ENCODE measurements at places on chromosomes 2 and 18.

GRCh38 chr2:145617906-145618305 is 1098.0 kb upstream of the ZEB2 start:
- H3K27ac ChIP-seq: no peak overlapping the region
- DNase-seq: no peak
- no peaks in the 10 kb centered on the region for H3K4me1 ChIP-seq
- H3K4me3 ChIP-seq: no peak overlapping the region

- H3K36me3 ChIP-seq: no peaks in the 10 kb centered on the region
- no peak overlapping the region for H3K27ac ChIP-seq
- no peak overlapping the region for H3K4me3 ChIP-seq
- H3K27me3 ChIP-seq: no peaks in the 10 kb centered on the region
- no peaks in the 10 kb centered on the region for H3K4me1 ChIP-seq
These were observed 47.4 kb downstream of the TRPM8 start for GRCh38 chr2:233964581-233964980.

DNA sequence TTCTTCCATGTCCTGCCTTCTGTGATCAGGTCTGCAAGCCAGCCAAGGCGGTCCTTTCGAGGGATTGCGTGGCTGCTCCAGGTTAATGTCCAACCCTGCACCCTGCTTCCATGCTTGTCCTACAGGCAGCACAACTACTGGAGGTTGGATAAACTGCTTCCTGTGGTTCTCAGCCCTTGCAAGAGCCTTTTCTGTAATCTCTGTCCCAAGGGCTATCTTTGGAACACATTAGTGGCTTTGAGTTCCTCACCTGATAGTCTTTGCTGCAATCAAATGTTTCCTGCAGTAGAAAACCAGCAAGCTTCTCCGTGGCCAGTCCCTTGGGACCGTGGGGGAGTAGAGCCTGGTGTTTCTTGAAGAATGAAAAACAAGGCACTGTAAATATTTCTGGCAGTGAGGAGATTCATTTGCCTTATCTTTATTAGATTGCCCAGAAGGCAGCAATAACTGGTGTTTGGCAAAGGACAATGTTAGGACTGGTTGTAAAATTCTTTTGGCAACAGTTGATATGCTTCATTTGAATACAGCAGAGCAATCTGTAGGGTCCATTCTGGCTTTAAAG is 214.4 kb downstream of the FHOD3 start:
- H3K4me1 ChIP-seq: peaks cover 2% of the 10 kb centered on the region
- H3K4me3 ChIP-seq: no peak overlapping the region
- DNase-seq: no peak
- no peaks in the 10 kb centered on the region for H3K27me3 ChIP-seq
- H3K27ac ChIP-seq: no peak overlapping the region
- H3K36me3 ChIP-seq: peaks cover 7% of the 10 kb centered on the region

- H3K27me3 ChIP-seq: no peaks in the 10 kb centered on the region
- no peak overlapping the region for H3K4me3 ChIP-seq
- DNase-seq: no peak
- H3K27ac ChIP-seq: no peak overlapping the region
- H3K36me3 ChIP-seq: no peaks in the 10 kb centered on the region
- H3K4me1 ChIP-seq: no peaks in the 10 kb centered on the region
These were observed 547.0 kb upstream of the ACVR2A start for GRCh38 chr2:147297820-147298219.

Measured in spinal cord (tissue), 10 donors.